ENCODE measurements at places on chromosomes 7 and 10.

DNA sequence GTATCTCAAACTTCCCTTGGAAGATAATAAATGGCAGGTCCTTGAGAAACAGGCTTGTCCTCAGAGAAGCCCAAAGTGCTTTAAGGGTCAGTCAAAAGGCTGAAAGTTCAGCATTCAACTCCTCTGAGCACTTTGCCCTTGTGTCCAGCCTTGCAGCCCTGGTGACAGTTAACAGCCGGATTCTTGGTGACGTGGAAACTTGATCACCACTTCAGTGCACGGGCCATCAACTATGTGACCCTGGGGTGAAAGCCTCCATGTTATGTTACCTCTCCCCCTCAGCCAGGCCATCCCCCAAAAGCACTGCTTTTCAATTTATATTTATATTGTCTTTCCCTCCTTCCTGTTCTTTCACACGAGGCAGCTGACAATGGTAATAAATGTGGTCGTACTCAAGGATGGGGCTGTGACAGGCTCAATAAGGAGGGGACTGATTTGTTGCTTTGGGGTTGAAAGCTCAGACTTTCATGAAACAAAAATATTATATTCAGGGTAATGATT lies 164.0 kb upstream of the NRP1 start:
- no peak for DNase-seq

DNA sequence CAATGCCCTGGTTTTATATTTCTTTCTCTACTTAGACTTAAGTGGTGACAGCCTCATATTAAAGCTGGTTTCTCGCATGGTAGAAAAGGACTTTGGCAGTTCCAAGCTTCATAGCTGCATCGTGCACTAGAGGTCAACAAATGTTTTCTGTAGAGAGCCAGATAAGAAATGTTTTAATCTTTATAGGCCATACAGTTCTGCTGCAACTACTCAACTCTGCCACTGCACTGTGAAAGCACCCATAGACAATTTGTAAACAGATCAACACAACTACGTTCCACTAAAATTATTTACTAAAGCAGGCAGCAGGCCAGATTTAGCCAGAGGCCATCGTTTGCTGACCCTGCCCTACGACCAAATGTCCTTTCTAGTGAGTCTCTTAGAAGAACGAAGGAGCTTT lies 36.7 kb downstream of the CSGALNACT2 start:
- DNase-seq, result no peak

GRCh38 chr7:158190756-158191155 lies 396.9 kb downstream of the PTPRN2 start:
- no peak for DNase-seq

- DNase-seq, result no peak
These were observed 16.1 kb upstream of the JMJD1C start for GRCh38 chr10:63481815-63482421.

GRCh38 chr7:95493247-95493646 lies 7.5 kb downstream of the ASB4 start:
- no peak for DNase-seq

- no peak for DNase-seq
These were observed 55.7 kb downstream of the ST7 start for GRCh38 chr7:117008886-117009531.

Measured in CD4-positive, alpha-beta T cell (primary cell).